ENCODE measurements at places on chromosomes 6 and 20. TPM values are rescaled to one million over a fixed set of nuclear protein-coding genes. Genes with fewer than 3 reads are reported as not detected.
A peak's percentile ranks its signal among the peaks of the same experiment; 100 is the strongest.

DNA sequence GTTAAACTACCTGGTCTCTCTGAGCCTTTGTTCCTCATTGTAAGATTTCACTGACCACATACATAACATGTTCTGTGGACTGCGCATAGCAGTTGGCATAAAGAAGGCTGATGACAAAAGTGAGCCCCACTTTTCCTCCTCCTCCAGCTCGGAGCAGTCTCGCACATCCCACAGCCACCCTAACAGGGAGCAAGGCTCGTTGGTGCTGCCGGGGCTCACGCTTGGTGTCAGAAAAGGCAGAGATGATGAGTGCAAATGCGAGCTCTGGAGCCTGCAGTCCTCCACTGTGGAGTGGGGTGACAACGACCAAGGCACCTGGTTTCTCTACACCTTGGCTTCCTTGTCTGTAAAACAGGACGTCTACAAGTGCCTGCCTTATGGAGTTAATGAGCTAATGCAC is 9.7 kb downstream of the TGM3 start:
- peaks cover 2% of the 10 kb centered on the region for H3K4me1 ChIP-seq
- no peak overlapping the region for H3K4me3 ChIP-seq
- H3K36me3 ChIP-seq = no peaks in the 10 kb centered on the region
- peaks cover 3% of the 10 kb centered on the region for H3K27me3 ChIP-seq

- DNase-seq = no peak
- peaks cover 30% of the 10 kb centered on the region for H3K36me3 ChIP-seq
- H3K4me1 ChIP-seq = peaks cover 38% of the 10 kb centered on the region
- peak overlapping the region; percentile 87 for H3K27ac ChIP-seq
- H3K4me3 ChIP-seq = peak overlapping the region; percentile 95
- H3K27me3 ChIP-seq = no peaks in the 10 kb centered on the region
Measured at GRCh38 chr6:42984924-42985475, 630 bp downstream of the PPP2R5D start.

DNA sequence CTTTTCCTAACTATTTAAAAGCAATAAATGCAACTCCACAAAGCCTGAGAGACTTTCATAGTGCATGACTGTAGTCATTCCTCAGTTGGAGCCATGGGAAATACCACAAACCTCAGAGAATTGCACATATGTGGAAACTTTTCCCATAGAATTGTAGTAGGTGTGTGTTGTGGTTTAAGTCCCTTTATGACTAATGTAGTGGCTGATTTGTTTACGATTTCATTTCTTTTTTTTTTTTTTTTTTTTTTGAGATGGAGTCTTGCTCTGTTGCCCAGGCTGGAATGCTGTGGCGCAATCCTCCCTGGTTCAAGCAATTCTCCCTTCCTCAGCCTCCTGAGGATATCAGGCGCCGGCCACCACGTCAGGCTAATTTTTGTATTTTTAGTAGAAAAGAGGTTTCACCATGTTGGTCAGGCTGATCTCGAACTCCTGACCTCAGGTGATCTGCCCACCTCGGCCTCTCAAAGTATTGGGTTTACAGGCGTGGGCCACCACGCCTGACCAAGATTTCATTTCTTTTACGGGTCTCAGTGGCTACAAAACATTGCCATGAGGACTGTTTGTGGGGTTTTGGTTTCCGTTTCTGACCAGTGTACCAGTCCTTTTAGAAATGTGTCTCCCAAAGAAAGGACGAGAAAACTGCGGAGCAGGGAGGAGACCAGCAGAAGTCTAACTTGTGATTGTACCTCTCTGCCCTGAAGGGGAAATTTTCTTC is 212.1 kb upstream of the MARCKS start:
- H3K4me3 ChIP-seq = no peak overlapping the region
- H3K27me3 ChIP-seq = peaks cover 6% of the 10 kb centered on the region
- no peaks in the 10 kb centered on the region for H3K36me3 ChIP-seq
- no peak overlapping the region for H3K27ac ChIP-seq

- H3K27me3 ChIP-seq = no peaks in the 10 kb centered on the region
- peaks cover 90% of the 10 kb centered on the region for H3K36me3 ChIP-seq
- no peak for DNase-seq
- peaks cover 17% of the 10 kb centered on the region for H3K4me1 ChIP-seq
- no peak overlapping the region for H3K4me3 ChIP-seq
Measured at GRCh38 chr20:4794846-4795245, 73.1 kb downstream of the PRND start.

DNA sequence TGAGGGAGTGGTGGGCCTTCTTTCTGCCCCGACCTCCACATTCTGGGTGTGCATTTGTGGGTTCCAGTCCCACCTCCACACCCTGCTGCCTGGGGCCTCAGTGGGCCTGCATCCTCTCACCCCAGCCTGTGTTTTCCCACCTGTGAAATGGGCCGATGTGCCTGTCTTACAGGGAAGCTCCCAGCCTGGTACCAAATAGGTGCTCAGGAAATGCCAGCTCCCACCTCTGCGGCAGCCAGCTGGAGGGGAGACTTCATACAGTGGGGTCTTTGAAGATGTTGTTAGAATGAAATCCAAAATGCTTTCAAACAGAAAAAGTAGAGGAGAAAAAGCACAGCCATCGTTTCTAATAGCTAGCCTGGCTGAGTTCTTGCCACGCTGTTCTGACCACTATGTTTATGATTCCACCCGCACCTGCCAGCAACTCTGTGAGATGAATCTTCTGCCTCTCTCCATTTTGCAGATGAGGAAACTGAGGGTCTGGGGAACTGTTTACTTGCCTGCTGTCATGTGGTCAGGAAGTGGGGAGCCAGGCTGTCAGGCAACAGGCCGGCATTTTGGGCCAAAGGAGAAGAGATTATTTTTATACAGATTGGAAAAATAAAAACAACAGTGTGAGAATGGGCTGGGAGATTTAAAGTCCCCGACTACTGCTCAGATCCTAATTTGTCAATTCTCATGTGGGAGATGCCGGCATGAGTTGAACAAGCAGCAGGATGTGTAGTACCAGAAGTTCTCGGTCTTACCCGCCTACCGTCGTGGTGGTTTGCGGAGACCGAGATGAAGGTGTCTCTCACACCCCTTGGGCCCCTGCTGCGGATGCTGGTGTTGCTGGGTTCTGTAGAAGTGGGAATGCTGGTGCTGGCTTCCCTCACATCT is 4.6 kb downstream of the TMEM181 start:
- no peak for DNase-seq
- peaks cover 68% of the 10 kb centered on the region for H3K4me1 ChIP-seq
- no peaks in the 10 kb centered on the region for H3K27me3 ChIP-seq
- H3K27ac ChIP-seq = no peak overlapping the region

The PHF1 gene
- total RNA-seq = 39.1 TPM

The SLC2A10 gene
- total RNA-seq = not detected

The IER3 gene
- total RNA-seq = 190 TPM
